Cerebellar nuclear complex (tissue), 1 donor: ENCODE measurements at places on chromosomes 6 and 20.

DNA sequence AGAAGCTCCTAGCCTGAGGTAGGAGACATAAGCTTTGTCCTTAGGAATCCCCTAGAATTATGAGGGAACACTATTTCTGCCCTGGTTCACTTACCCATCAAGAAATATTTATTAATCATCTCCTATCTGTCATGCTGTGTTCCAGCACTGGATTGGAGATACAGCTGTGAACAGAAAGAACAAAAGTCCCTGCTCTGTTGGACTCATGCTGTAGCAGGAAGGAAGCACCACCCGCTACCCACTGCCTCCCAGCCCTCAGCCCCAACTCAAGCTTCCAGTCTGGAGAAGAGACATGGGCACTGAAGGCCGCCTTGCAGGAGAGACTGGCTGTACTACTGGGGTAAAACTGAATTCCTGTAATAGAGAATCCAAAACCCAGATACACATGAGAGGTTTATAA, 78.0 kb downstream of the MDGA1 start:
- no peak for DNase-seq

DNA sequence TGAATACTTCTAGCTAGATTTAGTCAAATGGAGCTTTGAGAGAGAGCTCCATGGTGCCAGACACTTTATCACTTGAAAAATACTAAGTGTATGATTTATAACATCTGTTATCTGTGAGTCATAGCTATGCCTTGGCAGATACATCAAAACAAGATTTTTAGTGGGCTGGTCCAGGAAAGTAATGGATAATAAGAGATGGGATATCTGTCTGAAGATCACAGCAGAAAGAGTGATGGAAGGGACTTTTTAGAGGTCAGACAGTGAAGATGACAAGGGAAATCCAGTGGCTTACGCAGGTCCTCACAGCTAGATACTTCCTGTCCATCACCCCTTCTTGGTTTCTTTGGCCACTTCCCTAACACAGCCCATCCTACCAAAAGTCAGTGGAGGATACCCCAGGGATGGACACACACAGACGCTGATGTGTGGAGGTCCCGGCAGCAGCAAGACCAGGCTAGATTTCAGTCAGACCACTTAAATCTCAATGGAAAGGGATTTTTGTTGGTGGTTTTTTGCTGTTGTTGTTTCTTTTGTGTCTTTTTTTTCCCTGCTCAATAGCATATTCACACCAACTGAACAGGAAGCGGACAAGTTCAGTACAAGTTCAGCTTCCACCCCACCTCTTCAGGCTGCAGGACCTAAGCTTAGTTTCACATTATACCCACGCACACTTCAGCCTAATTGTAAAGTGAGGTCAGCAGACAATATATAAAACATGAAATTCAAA, 209.3 kb downstream of the ALDH8A1 start:
- no peak for DNase-seq

- no peak for DNase-seq
These were observed 7.0 kb downstream of the SERAC1 start for GRCh38 chr6:158160932-158161539.

GRCh38 chr20:47174456-47175243, 181.8 kb downstream of the ZMYND8 start:
- DNase-seq: no peak

DNA sequence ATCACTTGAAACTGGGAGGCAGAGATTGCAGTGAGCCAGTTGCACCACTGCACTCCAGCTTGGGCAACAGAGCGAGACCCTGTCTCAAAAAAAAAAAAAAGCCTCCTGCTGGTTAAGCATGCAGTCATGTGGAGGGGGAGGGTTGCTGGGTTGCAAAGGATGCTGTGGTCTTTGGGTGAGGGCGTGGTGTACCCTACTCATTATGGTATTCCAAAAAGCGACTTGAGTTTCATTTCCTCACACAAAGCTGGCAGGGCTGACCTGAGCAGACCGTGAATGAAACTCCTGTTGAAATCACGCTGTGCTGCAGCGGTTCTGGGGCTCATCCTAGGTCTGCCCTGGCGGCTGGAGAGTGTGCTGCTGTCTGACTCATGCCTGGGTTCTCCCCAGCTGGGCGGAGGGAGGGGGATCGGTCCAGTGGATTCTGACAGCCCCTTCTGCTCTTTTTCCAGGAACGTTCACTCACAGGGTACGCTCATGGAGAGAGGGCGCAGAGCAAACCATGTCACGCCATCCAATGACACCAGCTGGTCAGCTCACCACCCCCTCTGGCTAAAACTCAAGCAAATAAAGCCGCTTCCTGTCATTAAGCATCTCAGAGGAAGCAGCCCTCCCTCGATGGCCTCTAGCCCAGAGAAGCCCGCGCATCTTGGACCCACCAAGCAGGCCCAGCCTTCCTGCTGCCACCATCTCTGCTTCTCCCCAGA, 166.2 kb downstream of the SCML4 start:
- no peak for DNase-seq
